ENCODE measurements at places on chromosomes 7 and 10.

DNA sequence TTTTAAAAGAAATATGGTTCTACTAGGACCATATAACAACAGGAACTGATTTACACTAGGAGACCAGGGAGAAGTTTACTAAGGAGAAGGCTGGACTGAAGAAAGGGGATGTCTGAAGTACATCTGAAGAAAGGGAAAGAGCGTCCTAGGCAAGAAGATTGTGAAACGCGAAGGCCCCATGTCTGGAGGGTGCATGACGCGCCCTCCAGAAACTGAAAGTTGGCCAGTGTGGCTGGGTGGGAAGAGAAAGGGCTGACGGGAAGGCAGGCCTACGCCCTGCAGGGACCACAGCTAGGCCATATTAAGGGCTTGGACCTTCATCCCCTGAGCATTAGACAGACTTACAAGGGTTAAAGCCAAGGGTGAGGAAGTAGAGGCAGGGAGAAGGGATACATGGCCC lies 158.0 kb downstream of the TRIL start:
- DNase-seq = no peak

GRCh38 chr10:93293999-93294398 lies 188.1 kb downstream of the MYOF start:
- no peak for DNase-seq

DNA sequence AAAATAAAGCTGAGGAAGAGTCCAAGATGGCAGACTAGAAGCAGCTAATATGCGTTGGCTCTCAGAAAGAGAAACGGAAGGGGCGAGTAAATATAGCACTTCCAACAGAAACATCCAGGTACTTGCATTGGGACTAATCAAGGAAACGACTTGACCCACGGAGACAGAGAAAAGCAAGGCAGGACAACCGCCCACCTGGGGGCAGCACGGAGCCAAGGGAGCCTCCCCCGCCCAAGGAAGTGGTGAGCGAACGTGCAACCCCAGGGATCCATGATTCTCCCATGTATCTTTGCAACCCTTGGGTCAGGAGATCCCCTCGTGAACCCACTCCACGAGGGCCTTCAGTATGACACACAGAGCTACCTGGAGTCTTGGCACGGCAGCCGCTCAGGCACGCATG lies 45.4 kb upstream of the GRM3 start:
- DNase-seq = no peak

GRCh38 chr7:12111422-12112405 lies 99.4 kb upstream of the TMEM106B start:
- peak; percentile 1 for DNase-seq

GRCh38 chr7:114720725-114721124 lies 201.2 kb upstream of the MDFIC start:
- DNase-seq = no peak

- no peak for DNase-seq
These were observed 89.9 kb downstream of the DNAJB6 start for GRCh38 chr7:157426463-157427301.

DNA sequence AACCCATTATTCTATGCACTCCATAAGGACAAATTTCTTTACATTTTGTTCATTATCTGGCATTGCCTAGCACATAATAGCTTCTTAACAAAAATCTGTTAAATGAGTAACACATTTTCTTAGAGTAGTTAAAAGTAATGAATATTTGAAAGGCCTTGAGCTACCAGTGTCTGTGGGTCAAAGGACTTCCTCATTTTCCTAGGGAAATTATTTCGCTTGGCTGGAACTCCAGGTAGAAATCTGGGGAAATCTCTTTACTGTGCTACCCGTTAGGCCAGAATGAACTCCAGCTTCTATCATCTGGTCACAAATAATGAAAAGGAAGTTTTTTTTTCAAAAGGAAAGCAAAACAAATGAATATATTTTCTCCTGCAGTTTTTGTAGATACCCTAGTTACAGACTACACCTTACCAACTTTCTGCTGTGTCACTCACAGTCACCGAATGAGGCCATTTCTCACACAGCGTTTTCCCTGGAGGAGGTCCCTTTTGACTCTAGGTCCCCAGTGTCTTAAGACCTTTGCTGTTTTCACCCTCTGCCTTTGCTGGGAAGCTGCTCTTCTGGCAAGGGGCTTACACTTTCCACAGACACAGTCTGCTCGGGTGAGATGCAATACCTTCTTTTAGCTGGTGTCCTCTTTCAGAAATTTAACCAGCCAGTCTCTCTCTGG lies 1.6 kb downstream of the SAMD9L start:
- DNase-seq = no peak
